Right renal pelvis (tissue), 4 donors: ENCODE measurements at places on chromosomes 13 and 19.

DNA sequence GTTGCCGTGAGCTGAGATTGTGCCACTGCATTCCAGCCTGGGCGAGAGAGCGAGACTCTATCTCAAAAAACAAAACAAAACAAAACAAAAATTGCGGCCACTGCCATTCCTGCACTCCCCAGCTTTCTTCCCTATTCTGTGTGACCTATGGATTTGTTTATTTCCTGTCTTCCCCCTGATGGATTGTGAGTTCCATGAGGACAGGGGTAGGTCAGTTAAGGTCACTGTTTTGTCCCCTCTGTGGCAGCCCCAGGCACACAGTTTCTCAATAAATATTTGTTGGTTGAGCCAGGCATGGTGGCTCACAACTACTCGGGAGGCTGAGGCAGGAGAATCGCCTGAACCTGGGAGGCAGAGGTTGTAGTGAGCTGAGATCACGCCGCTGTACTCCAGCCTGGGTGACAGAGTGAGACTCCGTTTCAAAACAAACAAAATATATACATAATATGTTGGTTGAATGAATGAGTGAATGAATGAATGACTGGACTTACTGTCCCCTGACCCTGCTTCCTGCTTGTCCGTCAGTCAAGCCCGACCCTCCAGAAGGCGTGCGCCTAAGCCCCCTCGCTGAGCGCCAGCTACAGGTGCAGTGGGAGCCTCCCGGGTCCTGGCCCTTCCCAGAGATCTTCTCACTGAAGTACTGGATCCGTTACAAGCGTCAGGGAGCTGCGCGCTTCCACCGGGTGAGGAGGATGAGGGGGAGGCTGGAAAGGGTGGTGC is 5.0 kb downstream of the EBI3 start:
- DNase-seq, result no peak

DNA sequence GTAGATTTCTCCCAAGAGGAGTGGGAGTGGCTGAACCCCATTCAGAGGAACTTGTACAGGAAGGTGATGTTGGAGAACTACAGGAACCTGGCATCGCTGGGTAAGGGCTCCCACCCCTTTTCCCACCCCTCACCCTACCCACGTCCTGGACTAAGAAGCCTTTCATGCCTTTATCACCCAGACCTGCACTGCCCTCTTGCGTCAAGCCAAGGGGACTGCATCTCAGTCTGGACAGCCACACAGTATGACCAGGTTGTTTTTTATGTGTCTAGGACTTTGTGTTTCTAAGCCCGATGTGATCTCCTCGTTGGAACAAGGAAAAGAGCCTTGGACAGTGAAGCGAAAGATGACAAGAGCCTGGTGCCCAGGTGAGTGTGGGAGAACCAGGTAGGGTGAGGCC is 8.8 kb downstream of the ZFP28 start:
- DNase-seq, result no peak

GRCh38 chr13:58728126-58728525 is 1096.6 kb downstream of the PCDH17 start:
- DNase-seq, result no peak

DNA sequence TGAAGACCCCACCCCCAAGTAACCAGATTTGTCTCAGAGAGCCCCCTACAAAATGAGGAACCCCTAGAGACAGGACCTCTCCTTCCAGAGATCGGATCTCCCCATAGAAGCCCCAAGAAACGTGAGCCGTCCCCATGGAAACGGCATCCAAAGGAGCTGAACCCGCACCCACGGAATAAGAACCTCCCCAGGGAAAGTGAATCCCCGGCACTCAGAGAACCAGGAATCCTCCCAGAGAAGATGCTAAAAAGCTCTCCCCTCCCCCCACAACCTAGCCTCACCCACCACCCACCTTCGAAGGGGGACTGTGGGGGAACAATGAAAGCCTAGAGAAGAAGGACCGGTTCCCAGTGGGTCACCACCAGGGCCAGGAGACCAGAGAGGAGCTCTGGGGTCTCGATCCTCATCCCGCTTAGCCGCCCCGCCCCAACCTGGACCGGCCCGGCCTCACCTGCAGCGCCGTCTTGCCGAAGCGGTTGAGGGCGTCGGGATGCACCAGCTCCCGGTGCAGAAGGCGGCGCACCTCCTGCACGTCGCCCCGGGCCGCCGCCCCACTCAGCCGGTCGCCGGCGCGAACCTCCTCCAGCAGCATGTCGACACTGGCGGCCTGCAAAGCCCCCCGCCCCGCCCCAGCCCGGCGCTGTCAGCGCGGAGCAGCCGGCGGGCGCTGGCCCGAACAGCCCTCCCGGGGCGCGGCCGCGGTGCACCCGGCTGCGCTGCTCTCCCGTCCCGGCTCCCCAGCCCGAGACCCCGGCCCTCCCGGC is 535 bp downstream of the CDKN2D start:
- no peak for DNase-seq

- no peak for DNase-seq
Observed at GRCh38 chr13:50576156-50576555, 267.3 kb downstream of the DLEU7 start.

DNA sequence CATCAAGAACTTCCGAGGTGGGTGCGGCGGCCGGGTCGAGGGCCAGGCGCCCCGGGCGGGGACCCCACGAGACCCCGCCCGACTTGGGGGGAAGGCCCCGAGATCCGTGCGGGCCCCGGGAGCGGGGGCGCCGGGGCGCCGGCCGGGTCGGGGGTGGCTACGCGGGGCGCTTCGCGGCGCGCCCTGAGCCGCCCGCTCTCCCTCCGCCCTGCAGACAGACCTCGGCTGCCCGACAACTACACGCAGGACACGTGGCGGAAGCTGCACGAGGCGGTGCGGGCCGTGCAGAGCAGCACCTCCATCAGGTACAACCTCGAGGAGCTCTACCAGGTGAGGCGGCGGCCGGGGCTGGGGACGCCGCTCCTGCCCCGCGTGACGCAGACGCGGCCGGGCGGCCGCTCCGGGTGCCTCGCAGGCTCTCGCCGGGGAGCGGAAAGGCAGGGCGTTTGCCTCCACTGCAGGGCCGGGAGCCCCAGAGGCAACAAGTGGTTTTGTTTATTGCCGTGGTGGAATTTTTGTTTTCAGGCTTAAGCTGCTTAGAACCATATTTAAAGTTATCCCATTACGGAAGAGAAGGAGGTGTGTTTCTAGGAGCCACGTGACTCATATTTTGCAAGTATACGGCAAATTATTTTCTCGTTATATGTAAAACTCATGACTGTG is 477 bp downstream of the CUL4A start:
- DNase-seq, result peak; percentile 28

DNA sequence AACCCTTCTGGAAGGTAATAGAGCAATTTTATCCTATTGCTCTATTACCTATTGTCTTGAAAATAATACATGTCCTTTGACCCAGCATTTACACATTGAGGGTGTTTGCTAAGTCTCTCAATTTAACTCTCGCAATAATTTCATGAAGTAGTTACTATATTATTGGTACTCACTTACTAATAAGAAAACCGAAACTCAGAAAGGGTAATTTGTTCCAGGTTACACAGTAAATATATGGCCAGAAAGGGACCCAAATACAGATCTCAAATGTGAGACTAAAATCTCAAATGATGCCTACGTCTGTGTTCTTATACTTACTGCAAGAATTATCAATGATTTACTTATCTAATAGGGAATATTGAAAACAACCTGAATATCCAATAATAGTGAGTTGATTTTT is 29.7 kb upstream of the FAM216B start:
- no peak for DNase-seq
